ENCODE measurements at places on chromosomes 4 and X.

DNA sequence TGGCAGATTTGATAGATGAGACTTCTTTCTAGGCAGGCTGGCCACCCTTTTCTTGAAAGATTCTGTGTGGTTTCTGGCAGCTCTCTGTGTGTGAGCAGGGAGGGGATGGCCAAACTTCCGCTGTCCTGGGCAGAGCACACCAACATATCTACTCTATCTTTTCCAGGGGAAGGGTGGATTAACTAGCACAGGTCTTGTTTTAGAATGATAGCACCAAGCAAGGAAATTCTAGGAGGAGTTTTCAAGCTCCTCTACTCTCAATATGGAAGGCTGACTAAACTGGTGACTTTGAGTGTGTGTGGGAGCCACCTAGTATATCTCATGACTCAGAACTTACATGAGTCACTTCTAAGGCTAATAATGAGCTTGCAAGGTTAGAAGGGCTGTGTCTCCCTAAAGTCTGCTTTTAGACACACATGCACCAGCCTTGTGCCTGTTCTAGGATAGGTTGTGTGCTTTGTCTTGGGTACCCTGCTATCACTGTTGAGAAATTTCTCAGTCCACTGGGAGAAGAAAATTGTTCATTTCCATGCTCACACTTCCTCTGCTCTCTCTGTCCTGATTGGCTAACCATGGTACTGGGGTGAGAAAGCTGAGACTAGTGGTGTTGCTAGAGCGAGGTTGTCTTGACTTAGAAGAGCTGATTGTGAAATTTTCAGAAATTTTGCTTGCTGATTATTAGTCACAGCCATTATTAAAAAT is 72.9 kb downstream of the YIPF6 start:
- DNase-seq, result no peak

DNA sequence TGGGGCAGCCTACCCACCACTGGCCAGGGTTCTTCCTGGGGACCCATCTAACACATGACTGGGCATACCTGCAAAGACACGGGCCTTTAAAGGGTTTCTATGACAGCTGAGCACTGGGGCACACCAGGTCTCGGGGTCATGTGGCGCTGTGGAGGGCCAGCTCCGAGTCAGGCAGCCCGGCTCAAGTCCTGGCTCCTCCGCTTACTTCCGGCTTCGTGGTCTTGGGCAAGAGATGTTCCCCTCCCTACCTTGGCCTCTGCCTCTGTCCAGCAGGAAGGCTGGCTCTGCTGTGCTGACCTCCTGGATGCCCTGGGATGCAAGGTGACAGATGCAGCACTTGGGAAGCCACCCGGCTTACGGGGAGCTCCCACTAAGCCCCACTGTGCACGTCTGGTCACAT is 37.6 kb downstream of the HTRA3 start:
- no peak for DNase-seq

- DNase-seq, result no peak
Observed at GRCh38 chr4:171588051-171588545, 225.1 kb upstream of the GALNTL6 start.

GRCh38 chrX:4825550-4825949 is 1112.1 kb upstream of the PRKX start:
- DNase-seq, result peak; percentile 19

GRCh38 chr4:8394061-8394519 is 46.4 kb downstream of the ACOX3 start:
- no peak for DNase-seq

- DNase-seq, result no peak
Observed at GRCh38 chr4:57093845-57094831, 16.0 kb downstream of the IGFBP7 start.

DNA sequence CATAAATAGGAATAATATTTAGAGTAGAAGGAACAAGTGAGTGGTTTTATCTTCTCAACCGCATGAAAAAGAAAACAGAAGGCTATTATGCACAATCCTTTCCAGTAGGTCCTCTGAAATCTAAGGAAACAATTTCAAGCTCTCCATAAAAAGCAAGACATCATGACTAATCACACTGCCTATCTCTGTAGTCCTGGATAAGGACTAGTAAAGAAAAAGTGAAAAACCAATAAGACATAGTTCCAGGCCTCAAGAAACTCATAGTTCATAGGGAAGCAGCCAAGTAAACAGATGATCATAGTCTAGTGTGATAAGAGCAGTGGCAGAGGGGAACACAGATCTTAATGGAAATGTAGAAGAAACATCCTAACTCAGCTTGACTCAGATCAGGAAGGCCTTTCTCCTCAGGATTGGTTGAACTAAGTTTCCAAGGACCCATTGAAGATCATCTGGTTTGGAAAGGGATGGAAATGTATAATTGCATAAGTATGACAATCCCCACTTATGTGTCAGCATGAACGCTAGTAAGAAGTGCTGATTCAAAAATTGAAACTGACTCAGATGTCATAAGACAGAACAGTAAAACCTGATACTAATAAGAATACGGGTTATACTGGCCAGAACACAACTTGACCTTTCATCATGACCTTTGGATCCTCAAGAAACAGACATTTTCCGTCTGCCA is 155.3 kb downstream of the GRIA3 start:
- DNase-seq, result no peak
